ENCODE measurements at places on chromosomes 16 and 17.

GRCh38 chr16:1134776-1135458, 18.0 kb upstream of the CACNA1H start:
- DNase-seq, result no peak

- no peak for DNase-seq
Measured at GRCh38 chr17:82391496-82392066, 20.0 kb downstream of the UTS2R start.

DNA sequence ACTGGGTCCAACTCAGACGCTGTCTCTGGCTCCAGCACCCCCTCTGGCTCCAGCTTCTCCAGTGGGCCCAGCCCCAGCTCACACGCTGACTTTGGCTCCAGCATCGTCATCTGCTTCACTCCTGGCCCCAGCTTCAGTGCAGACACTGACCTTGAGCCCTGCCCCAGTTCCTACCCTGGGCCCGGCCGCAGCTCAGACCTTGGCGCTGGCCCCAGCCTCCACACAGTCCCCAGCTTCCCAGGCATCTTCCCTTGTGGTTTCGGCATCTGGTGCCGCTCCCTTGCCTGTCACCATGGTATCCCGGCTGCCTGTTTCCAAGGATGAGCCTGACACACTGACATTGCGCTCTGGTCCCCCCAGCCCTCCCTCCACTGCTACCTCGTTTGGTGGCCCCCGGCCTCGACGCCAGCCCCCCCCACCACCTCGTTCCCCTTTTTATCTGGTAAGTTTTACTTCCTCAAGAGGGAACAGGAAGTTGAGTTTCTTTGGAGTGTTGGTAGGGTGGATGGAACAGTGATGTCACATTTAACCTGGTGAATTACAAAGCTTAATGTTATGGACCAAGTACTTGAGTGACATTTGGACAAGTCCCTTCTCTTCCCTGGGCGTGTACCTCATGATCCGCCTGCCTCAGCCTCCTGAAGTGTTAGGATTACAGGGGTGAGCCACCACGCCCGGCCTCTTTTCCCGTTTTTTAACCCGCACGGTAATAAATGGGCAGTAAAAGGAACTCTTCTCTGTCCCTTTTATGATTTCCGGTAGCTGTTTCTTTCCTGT, 23.4 kb upstream of the PHKG2 start:
- DNase-seq, result no peak

- no peak for DNase-seq
Measured at GRCh38 chr16:5704271-5704670, 606.7 kb upstream of the EEF2KMT start.

DNA sequence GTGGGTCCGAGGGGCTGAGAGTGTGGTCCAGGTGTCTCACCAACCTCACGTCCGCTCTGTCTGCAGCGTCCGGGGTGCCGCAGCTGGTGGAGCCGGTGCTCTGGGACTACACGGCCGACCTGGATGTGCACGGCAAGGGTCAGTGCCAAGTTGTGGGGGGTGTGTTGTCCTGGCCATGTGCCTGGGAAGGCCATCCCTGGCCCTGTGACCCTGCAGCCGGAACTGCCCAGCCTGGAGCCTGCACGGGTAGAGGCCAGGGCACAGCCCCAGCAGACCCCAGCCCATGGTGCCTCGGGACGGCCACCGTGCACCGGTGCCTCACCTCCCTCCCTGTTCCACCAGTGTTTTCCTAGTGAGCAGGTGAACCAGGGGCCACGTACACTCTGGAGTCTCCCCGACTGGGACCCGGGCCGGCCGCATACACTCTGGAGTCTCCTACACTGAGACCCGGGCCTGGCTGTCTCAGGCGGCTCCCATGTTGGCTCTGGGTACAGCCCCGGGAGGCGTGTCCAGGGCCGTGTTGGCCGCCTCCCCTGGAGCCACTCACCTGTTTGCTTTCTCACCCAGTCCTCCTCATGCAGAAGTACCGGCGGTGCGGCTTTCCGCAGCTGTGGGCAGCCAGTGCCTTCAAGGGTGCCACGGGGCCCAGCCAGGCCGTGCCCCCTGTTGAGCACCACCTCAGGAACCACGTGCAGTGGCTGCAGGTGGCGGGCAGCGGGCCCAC, 13.8 kb downstream of the CYBC1 start:
- DNase-seq, result no peak

- no peak for DNase-seq
Measured at GRCh38 chr16:67963662-67964321, 4.6 kb downstream of the SLC12A4 start.
